Fibroblast of upper back skin (primary cell): ENCODE measurements at places on chromosomes 11 and 22.
A peak's percentile ranks its signal among the peaks of the same experiment; 100 is the strongest.

GRCh38 chr22:23500508-23501260 lies 79.4 kb downstream of the IGLL1 start:
- no peak for DNase-seq

DNA sequence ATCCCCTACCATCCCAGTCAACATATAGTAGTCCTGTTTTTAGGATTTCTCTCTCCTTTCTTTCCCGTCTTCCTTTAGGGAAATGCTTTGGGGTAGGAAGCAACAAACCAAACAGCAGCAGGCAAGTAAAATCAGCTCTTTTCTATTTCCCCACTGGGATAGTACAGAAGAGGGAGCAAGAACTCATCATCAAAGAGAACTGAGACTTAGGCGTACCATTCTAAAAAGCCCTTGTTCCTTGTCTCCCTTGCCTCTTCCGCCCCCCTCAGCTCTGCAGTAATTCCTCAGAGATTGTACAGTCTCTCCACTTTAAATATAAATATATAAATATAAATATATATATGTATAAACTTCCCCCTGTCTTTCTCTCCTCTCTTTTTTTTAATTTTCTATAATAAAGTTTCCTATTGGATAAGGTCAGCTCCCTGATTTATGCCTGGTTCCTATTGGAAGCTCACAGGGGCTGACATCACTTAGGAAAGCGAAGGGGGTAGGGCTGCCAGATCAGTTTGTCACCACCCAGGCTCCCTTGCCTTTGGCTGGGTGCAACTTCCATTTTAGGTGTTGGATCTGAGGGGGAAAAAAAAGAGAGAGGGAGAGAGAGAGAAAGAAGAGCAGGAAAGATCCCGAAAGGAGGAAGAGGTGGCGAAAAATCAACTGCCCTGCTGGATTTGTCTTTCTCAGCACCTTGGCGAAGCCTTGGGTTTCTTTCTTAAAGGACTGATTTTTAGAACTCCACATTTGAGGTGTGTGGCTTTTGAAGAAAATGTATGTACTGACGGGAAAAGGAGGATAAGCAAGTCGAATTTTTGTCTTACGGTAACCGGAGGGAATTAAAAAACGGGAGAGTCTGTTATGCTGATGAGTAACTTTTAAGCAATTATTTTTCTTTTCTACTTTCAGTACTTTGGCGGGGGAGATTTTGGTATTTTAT lies at the start of gene CTNND1:
TSS of gene CTNND1 (plus strand) at position 502 of the 934 bp plus-strand sequence. CDS start 29,677 bp downstream, outside the sequence.
- DNase-seq, result peak; percentile 98

DNA sequence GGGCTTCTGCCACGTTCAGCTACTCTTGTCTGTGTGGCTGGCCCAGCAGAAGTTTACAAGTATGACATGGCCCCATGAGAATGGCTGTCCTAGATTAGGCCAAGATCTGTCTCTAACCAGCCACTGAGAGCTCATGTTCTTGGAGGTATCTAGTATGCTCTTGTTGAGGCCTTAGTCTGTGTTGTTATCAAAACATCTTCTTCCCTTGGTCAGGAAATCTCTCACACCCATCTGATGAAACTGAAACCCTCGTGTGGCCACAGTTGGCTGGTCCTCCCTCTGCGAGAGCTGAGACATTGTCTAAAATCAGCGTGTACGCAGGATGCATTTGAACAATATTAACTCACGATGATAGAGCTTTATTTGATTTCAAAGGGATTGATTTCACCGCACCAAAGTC lies 109.0 kb upstream of the NNMT start:
- no peak for DNase-seq

- no peak for DNase-seq
These were observed 39.2 kb upstream of the APOA1 start for GRCh38 chr11:116876656-116877055.

DNA sequence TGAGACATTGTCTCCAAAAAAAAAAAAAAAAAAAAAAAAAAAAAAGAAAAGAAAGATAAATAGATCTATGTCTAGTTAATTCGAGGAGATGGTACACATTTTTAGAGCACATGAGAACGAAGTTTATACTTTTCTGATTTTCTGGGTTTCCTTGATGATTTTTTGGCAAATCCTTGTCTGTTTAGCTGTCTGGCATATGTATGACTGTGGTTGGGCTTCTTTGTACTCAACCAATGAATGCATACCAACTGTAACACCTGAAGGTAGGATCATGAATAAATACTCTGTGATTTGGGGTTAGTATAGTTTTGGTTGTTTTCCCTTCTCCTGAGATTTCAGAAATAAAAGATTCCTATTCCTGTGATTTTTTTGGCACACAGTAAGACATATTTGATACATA lies 63.1 kb downstream of the ARHGEF12 start:
- no peak for DNase-seq

DNA sequence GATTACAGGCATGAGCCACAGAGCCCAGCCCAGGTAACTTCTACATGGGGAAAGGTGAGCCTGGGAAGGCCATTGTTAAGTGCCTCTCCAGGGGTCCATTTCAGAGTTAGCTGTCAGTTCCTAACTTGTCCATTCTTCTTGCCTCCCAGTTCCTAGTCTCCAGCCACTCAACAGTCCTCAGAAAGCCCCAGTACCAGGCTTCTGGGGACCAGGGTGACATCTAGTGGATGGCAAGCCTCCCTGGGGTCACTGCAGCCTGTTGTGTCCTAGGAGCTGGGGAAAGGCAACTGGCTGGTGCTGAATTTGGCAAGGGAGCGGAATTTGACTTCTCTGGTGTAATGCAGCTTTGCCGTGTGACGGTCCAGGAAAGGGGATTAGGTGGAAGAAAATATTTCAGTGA lies 2.1 kb downstream of the LGALS12 start:
- no peak for DNase-seq

DNA sequence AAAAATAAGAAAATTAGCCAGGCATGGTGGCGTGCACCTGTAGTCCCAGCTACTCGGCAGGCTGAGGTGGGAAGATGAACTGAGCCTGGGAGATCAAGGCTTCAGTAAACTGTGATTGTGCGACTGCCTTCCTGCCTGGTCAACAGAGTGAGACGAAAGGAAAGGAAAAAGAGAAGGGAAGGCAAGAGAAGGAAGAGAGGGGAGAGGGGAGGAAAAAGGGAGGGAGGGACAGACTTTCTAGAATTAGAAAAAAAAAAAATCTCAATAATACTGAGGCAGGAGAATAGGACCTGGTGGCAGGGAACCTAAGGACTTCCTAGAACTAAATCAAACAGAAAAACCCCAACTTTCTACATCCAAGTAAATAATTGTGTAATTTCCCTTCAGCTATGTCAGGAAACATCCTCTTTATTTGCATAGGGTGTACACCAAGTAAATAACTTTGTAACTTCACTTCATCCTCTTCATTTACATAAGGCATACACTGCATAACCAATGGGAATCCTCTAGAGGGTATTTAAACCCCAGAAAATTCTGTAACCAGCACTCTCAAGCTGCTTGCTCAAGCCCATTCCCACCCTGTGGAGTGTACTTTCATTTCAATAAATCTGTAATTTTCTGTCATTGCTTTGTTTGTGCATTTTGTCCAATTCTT lies 8.7 kb downstream of the SBF2 start:
- no peak for DNase-seq

DNA sequence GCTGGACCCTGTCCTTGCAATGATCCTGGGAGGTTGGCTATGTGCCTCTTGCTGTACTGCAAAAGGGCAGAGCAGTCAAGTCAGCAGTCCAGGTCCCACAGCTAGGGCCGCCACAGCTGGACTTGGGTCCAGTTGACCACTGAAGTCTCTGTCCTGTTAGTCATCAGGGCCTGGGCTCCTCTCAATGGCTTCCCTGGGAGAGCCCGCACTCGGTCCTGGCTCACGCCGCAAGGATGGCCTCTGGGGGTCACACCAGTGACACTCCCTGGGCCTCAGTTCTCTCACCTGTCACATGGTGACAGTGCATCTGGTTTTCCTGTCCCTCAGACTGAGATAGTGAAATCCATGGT lies 85.1 kb downstream of the NECTIN1 start:
- no peak for DNase-seq

DNA sequence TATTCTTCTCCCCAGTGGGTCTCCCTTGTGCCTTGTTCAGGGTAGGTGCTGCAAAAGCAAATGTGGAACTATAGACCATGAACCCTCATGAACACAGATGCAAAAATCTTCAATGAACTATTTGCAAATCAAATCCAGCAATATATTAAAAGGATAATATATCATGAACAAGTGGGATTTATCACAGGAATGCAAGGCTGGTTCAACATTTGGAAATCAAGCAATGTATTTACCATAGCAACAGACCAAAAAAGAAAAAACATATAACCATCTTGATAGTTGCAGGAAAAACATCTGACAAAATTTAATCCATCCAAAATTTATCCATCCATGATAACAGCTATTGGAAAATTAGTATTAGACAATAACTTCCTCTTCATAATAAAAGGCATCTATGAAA lies 11.4 kb upstream of the OSBPL5 start:
- no peak for DNase-seq

GRCh38 chr11:130815956-130816355 lies 100.3 kb downstream of the SNX19 start:
- no peak for DNase-seq

DNA sequence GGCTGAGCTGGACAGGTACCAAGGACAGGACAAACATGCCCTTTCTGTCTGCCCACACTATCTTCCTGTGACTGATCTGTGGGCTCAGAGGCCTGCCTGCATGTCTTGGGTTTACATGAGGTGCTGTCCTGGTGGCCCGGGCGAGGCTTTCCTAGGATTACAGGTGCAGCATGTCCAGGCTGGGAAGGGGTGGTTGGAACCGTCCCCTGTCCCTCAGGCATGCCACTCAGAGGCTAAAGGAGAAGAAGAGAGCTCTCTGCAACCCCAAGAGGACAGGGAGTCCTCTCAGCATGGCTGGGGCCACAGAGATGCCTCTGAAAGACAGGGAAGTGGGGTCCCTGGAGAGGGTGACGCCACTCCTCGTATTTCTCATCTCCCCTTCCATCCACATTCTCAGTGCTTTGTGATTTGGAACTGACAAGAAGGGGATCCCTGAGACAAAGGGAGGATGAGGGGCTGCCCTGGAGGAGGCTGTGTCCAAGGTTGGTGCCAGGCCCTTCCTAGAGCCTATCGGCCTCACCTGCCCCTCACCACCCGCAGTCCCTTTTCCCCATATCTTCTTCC lies 64.6 kb upstream of the LMO1 start:
- DNase-seq, result no peak

DNA sequence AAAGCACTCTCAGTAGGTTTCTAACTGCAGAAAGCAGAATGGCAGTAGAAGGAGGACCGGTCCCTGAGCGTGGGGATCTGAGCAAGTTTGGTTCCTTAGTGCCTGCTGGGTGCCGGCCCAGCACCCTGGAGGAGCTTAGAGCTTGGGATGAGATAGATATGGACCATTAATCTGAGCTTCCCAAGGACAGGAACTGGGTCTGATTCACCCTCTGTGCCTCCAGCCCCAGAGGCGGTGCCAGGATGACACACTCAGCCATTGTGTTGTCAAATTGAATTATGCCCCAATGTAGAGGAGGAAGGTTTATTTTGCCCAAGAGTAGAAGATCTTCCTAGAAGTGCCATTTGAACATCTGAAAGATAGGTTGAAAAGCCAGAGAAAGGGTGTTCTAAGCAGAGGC lies 4.3 kb downstream of the ZC3H7B start:
- DNase-seq, result peak; percentile 58

- DNase-seq, result peak; percentile 20
These were observed 5.6 kb downstream of the OSBPL5 start for GRCh38 chr11:3159296-3160190.

- no peak for DNase-seq
These were observed 952.5 kb downstream of the OPCML start for GRCh38 chr11:132579634-132580327.

GRCh38 chr11:9852465-9852864 lies 188.6 kb downstream of the SWAP70 start:
- DNase-seq, result peak; percentile 31

DNA sequence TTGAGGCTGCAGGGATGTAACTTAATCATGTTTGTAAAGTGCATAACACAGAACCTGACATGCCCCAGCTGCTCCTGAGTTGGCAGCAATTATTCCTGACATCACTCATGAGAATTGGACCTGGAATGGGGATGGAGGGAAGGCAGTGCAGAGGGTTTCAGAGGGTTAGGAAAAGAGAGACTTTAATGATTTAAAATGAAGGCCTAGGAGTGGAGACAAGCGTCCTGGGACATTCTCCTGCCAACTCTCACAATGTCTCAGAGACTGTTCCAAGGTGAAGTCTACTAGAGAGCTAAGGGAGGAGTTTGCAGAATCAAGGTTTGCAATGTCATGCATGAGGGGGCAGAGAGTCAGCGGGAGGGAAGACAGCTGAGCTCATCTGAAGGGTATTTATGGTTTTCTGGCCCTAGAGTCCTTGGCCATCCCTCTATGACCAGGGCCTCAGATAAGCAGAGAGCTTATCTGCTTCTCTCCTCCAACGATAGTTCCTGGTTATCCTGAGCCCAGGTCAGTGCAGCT lies 36.9 kb downstream of the GGTLC2 start:
- DNase-seq, result no peak

GRCh38 chr11:129846508-129847335 lies 31.1 kb downstream of the TMEM45B start:
- DNase-seq, result peak; percentile 98

- peak; percentile 49 for DNase-seq
These were observed 215.0 kb upstream of the CTSC start for GRCh38 chr11:88552379-88553062.

DNA sequence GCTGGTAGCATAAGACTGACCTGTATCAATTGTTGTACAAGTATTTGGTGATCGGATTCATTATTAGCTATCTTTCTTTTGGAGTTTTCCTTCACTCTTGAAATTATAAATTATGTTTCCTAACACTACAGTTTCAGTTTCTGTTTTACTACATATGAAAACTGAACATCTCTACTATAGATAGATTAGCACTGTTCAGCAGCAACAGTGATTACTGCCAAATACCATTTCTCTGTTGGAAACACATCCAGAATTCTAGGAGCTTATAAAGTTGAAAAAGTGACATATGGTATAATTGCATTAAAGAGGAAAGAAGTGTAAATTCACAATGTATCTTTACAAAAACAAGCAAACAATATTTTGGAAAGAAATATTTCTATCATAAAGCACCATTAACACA lies 118.5 kb upstream of the GRIA4 start:
- no peak for DNase-seq

GRCh38 chr11:86346513-86346912 lies 28.2 kb upstream of the CCDC81 start:
- no peak for DNase-seq

DNA sequence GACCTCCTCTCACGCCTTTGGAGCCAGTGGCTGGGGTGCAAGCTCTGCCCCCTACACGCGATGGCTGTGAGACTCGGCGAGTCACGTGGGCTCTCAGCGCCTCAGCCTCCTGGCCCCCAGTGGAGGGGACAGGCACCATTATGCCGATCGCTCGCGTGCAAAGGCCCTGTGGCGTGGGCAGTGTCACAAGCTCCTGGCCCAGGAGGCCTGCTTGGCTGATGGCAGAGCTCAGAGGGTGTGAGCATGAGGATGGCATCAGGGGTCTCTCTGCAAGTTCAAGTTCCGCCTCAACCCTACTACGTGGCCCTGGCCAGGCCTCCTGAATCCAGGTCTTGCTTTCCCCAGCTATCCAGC lies 90.8 kb upstream of the KCNQ1OT1 start:
- no peak for DNase-seq
